Stimulated activated CD8-positive, alpha-beta memory T cell treated with anti-CD3 and anti-CD28 coated beads, Interleukin-15, amount 100 ng/mL, for 24 hours (primary cell): ENCODE measurements at places on chromosomes 3 and 15.

GRCh38 chr15:90072978-90073640 is 29.2 kb downstream of the IDH2 start:
- DNase-seq: no peak

- no peak for DNase-seq
These were observed 50.5 kb downstream of the SUCNR1 start for GRCh38 chr3:151923901-151924300.

GRCh38 chr15:70269311-70269911 is 171.7 kb upstream of the TLE3 start:
- DNase-seq: no peak

GRCh38 chr15:38882221-38882620 is 317.6 kb upstream of the RASGRP1 start:
- no peak for DNase-seq

- DNase-seq: no peak
These were observed 40.1 kb downstream of the VGLL4 start for GRCh38 chr3:11603628-11604027.

DNA sequence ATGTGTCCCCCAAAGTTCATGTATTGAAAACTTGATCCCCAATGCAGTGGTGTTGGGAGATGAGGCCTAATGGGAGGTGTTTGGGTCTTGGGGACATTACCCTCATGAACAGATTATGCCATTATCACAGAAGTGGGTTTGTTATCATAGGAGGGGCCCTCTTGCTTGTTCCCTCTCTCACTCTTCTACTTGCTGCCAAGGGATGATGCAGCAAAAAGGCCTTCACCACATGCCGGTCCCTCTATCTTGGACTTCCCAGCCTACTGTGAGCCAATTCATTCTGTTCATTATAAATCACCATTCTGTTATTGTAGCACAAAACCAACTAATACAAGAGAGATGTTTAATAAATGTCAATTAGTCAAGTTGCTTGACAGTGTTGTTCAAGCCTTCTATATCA is 47.2 kb downstream of the FAM227B start:
- DNase-seq: no peak

DNA sequence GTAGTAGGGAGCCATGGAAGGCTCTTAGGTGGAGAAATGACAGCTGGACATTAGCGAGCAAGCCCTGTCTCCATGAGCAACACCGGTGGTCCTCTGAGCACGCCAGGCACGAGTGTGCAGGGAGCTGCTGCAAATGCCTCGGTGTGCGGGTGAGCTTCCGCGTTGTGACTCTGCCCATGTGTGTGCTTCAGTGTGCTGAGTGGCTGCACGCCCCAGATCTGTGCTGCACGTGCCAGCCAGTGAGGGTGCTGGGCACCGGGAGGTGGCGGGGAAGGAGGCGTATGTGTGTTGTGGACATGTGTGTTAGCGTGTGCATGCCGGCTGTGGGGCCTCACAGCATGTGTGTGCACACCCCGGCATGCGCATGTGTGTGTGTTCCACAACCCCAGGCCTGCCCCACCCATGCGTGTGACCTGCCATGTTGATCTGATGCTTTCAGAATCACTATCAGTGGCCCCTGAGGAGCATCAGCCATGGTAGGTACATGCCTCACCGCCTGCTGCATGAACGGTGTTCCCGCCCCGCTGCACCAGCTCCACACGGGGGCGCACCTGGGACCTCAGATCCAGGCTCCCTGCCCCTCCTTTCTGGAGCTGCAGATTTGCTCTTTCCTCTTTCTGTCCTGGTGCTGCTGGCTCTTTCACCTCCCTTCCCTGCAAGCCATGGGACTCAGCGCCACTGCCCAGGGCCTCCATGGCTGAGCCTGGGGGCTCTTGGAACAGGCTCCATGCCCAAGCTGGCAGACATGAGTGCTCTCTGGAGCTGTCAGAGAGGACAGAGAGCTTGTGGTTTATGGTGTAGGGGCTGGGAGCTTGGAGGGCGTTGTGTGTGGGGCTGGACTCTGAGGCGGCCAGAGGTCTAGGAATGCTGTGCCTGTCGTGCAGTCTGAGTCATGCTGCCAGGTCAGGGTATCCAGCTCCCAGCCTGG is 169.4 kb downstream of the TBC1D2B start:
- DNase-seq: peak; percentile 19

DNA sequence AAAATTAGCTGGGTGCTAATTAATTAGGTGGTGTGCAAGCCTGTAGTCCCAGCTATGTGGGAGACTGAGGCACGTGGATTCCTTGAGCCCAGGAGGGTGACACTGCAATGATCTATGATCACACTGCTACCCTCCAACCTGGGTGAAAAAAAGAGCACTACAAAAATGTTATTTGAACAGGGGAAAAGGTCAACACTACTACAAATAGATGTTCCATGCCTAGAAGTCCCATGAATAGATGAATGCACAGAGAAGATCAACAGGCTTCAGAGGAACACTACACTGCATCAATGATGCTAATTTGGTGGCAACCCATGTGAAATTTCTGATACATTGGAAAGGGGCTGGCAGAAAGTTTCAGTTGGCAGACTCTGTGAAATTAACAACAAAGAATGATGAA is 105.4 kb upstream of the FHIT start:
- DNase-seq: no peak

GRCh38 chr3:169110633-169111032 is 552.9 kb downstream of the MECOM start:
- DNase-seq: no peak

GRCh38 chr3:123113889-123114450 is 47.1 kb downstream of the PDIA5 start:
- DNase-seq: no peak

GRCh38 chr15:69395991-69396390 is 18.2 kb upstream of the KIF23 start:
- no peak for DNase-seq

DNA sequence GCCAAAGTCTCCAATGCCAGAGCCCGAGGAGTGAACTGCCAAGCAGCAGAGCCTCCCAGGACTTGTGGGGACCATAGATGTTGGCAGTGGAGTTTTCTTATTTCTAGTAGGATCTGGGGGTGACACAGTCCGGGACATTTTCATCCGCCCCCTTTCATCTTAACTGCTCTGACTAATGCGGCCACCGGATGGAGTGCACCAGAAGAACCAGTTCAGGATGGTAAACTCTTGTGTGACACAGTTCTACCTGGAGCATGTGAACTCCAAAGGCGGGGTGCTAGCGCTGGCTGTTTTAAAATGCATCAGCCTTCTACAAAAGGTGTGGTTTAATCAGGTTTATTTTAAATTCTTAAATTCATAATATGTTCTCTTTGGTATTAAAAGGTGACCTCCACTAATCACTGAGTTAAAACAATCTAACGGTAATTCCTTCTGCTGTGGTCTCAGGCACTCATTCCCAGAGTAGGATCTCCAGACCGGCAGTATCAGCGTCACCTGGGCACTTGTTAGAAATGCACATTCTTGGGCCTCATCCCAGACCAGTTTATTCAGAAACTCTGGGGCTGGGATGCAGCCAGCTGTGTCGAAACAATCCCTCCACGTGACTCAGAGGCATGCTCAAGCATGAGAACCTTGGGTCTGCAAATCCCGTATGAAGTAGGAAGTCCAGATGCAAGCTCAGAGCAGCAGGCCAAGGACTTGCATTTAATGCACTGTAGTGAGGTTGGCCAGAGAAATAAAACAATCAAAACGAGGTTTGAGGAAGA is 105.5 kb downstream of the GABRB3 start:
- no peak for DNase-seq

- DNase-seq: no peak
These were observed 31.5 kb upstream of the FAM107A start for GRCh38 chr3:58608648-58609047.

- no peak for DNase-seq
These were observed 80.0 kb downstream of the WWTR1 start for GRCh38 chr3:149577801-149578200.

DNA sequence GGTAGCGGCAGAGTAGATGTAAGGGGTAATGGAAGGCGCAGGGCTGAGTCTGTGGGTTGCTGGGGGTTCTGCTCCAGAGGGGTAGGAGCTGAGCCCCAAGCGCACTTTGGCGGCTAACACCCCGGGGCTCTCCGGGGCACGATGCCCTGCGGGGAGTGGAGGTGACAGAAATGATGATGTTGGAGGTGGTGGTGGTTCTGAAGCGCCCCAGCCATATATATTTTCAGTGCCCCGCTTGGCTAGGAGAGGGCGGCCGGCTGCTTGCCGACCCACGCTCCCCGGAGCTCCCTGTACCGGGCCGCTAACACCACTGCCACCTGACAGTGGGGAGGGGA is 9.7 kb downstream of the ZIC4 start:
- DNase-seq: no peak

DNA sequence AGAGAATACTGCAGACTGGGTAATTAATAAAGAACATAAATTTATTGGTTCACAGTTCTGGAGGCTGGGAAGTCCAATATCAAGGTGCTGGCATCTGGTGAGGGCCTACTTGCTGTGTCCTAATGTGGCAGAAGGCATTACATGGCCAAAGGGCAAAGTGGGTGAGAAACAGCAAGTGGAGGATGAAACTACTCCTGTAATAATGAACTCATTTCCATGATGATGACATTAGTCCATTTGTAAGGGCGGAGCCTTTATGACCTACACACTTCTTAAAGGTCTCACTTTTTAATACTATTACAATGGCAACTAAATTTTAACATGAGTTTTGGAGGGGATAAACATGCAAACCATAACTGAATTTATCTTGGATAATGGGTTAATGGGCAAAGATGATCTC is 139.6 kb upstream of the SGO1 start:
- DNase-seq: no peak

- no peak for DNase-seq
These were observed 61.1 kb downstream of the ST3GAL6 start for GRCh38 chr3:98824256-98824655.

DNA sequence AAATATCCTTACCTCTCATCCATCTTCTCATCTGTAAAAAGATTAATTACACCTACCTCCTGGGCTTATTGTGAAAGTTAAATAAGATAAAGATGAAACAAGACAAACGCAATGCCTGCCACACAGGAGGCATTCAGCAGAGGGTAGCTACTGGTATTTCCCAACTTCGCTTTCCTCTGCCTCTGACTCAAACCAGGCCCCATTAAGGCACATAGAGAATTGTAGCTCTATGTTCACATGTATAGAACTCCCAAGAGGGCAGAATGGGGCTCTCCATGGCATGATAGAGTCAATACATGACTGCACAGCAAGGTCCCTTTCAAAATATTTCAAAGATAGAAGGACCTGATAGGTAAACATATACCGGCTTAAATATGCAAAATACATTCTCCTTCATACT is 1.4 kb downstream of the LYSMD2 start:
- no peak for DNase-seq

DNA sequence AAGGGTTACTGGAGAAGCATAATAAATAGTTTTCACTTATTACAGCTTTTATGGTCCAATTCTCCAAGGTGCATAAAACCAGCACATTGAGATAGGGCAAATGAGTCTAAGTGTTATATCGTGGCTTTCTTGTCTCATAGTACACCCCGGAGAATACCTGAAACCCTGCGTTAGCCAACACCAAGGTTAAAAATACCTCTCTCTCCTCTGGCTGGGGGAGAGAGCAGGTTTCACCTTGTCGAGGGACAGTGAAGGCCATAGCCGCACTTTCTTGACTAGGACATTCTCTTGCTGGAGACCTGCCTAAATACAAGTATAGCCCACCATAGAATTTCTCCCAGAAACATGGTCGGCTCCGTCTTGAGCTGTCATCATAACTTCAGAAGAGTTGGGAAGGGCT is 51.4 kb upstream of the ATOSA start:
- no peak for DNase-seq
